Activated CD4-positive, CD25-positive, alpha-beta regulatory T cell treated with anti-CD3 and anti-CD28 coated beads, Interleukin-2, amount 50 U/mL, for 16 hours (primary cell): ENCODE measurements at places on chromosomes 16 and 17.
A peak's percentile ranks its signal among the peaks of the same experiment; 100 is the strongest.

GRCh38 chr17:2138761-2139160 lies 83.9 kb downstream of the HIC1 start:
- no peak for DNase-seq

- DNase-seq, result no peak
Observed at GRCh38 chr16:66935314-66936011, at the start of gene CES2. Gene CES2, plus strand, starts transcription at chr16:66935516. Its CDS starts 120 bp downstream, at chr16:66935636.

- peak; percentile 52 for DNase-seq
Observed at GRCh38 chr17:3754458-3755334, 31.0 kb downstream of the HASPIN start.

- DNase-seq, result no peak
Observed at GRCh38 chr17:80709090-80709695, 164.6 kb downstream of the RPTOR start.

- no peak for DNase-seq
Observed at GRCh38 chr17:73338566-73339197, 26.9 kb upstream of the CDC42EP4 start.

- no peak for DNase-seq
Observed at GRCh38 chr17:72005332-72006163, 115.3 kb upstream of the SOX9 start.

DNA sequence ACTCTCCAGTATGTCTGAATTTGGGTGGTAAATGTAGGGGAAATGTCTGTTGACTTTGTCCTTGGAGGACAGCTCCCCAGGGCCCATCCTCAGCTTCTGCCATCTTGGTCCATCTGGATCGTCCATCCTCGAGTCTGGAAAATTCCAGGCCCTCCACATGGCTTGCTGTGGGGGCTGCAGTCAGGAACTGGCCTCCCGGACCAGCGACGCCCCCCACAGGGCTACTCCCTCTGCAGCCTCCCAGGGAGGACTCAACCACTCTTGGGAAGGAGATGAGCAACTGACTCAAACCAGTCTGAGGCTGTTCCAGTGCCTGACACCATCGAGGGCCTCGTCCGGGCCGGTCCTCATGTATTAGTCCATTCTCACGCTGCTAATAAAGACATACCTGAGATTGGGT lies 5.5 kb upstream of the ZG16B start:
- DNase-seq, result no peak

- no peak for DNase-seq
Observed at GRCh38 chr16:17977260-17977659, 359.3 kb downstream of the NPIPA8 start.

DNA sequence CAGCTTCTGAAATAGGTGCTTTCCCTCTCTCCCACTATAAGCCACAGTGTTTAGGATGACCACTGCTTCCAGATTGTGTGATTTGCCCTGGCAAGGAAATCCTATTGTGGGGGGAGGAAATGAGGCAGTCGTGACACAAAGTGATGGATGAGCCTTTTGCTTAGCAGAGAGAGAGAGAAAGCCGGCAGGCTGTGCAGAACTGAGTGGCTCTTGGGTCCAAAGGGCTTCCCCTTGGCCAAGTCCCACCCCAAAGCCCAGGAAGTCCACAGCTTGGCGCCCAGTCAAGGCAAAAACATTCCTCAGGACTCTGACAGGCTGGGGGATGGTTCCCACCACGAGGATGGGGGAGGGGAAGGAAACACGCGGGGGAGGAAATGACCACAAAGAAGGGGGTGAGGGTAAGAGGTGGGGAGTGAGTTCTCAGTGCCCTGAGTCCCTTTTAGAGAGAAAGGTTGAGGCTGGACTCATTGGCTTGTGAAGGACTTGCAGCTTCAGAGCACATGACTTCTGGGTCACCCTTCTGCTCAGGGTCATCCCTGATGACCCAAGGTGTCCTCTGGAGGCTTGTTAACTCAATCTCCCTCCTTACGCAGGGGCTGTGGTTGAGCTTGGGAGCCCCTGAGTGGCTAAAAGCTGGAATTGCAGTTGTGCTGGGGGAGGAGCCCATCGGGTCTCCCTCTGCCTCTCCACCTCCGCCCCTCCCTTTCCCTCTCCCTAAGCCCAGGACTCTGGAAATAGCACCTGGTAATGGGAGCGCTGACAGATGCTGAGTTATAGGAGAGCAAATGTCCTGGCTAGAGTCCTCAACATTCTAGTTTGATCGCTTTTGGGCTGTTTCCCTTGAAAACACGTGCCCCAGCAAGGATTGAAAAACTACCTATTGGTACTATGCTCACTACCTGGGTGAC lies 10.3 kb upstream of the MSL1 start:
- DNase-seq, result no peak
